ENCODE measurements at places on chromosomes 7 and 10.
A peak's percentile ranks its signal among the peaks of the same experiment; 100 is the strongest.

GRCh38 chr10:566241-566885 is 123.1 kb downstream of the DIP2C start:
- no peak for DNase-seq

- DNase-seq = no peak
These were observed 10.8 kb downstream of the PDE1C start for GRCh38 chr7:32059289-32060011.

DNA sequence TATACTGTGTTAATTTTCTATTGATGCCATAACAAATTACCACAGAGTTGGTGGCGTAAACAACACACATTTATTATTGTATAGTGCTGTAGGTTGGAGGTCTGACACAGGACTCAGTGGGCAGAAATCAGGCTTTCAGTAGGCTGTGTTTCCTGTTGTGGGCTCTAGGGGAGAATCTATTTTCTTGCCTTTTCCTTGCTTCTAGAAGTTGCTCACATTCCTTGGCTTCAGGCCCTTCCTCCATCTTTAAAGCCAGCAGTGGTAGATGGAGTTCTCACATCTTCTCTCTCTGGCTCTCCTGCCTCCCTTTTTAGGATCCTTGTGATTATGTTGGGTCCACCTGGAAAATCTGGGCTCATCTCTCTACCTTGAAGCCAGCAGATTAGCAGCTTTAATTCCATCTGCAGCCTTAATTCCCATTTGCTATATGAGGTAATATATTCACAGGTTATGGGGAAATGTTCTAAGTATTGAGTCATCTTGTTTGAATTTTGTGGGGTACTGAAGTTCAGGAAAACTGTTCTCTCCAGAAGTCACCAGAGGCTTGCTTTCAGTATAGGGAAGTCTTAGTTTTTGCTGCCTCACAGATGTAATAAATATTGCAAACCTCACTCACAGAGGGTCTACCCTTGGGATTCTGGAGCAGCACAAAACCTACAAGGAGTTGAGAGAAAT is 38.9 kb downstream of the CCNY start:
- DNase-seq = no peak

GRCh38 chr10:131653554-131654470 is 247.0 kb upstream of the PPP2R2D start:
- peak; percentile 5 for DNase-seq

DNA sequence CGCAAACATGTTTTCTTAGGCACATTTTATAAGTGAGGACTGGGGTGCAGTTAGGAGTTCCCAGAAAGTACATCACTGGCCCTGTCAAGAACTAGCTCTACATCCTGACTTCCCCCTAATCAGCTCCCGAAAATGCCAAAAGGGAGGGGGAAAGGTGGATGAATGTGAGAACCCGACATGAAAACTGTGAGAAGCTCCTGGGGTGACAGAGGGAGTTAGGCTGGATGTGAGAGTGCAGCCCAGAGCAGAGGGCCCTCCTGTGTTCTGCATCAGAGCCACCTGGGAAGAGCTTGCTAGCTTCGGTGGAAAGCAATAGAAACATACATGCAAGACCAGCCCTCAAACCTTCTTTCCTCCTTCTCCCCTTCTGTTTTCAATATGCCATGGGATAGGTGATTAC is 30.5 kb upstream of the SEM1 start:
- no peak for DNase-seq

DNA sequence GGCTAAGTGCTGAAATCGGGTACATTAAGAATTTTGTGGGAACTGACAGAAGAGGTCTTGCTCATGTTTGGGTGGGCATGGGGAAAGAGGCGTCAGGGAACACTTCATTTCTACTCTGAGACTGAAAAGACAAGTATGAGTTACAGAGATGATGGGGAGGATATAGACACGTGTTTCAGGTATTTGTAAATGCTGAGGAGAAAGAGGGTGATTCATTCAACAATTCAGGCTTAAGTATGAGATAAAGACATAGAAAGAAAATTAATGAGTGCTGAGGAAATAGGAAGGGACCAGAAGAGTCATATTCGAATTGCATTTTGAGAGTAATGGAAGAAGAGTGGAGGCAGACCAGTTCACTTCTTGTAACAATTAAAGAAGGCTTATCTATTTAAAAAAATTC is 143.6 kb downstream of the HBP1 start:
- DNase-seq = no peak

- DNase-seq = no peak
These were observed 78.3 kb upstream of the SLC26A5 start for GRCh38 chr7:103524042-103524907.

GRCh38 chr10:93503075-93503474 is 6.7 kb downstream of the CEP55 start:
- DNase-seq = no peak

Data from testis (tissue), 5 donors.